Kidney tubule cell (primary cell): ENCODE measurements at places on chromosomes 3 and 15.

DNA sequence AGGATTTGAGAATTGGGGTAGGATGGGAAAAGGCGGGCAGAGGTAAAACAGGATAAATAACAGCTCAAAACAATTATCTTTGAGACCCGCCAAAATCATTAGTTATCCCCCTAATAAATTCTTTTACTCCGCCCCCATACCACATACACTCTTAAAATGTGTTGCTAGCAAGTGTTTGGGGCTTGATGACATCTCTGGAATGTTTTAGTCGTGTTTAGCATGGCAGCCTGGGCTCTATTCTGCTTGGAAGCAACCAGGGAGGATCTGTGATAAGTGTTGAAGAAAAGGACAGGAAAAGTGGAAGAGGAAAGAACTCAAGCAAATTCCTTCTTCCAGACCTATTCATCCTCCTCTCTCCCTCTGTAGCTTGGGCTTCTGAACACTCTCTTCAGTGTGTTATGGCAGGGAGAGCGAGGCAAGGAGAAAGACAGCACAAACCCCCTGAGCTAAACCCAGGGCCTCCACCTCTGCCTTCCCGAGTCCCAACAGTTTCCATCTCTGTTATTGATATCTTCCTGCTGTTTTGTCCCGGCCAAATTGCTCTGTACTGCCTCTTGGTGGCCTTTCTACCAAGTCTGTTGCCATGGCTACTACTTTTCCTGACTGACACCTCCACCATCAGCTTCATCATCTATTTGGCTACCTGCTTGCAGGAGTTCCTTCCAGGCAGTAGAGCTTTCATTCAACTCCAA is 135.8 kb downstream of the RPL22L1 start:
- no peak for DNase-seq

GRCh38 chr3:185728630-185729336 is 96.1 kb downstream of the IGF2BP2 start:
- DNase-seq: no peak

DNA sequence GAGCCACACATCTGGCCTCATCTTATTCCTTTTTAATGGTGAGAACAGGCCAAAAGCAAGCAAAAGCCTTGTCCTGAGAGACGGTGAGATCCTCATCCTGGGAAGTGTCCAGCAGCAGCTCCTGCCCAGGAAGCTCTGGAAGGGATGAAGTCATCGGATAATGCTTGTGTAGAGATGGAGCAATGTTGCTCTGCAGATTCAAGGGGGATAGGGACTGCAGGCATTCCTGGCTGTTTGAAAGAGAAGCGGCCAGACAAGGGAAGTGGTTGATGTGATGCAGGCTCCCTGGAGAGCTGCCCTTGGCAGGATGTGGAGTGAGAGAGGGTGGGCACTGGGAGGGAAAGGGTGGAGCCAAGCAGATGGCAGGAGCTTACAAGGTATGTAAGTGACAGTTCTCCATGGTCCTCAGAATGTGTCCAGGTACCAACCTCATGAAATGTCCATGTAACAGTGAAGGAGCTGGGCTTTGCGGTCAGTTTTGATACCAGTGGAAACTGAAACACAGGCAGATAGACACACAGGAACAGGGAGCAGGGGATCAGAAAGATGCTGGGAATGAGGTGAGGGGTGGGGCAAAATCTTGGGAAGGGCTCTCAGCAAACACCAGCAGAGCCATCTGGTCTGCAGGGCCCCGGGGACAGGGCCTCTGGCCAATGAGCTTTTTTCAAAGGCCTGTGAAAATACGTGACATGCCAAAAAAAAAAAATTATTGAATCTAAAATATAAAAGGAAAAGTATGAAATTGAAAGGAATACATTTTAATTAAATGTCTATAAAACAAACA is 32.2 kb upstream of the LACTB start:
- peak; percentile 83 for DNase-seq

DNA sequence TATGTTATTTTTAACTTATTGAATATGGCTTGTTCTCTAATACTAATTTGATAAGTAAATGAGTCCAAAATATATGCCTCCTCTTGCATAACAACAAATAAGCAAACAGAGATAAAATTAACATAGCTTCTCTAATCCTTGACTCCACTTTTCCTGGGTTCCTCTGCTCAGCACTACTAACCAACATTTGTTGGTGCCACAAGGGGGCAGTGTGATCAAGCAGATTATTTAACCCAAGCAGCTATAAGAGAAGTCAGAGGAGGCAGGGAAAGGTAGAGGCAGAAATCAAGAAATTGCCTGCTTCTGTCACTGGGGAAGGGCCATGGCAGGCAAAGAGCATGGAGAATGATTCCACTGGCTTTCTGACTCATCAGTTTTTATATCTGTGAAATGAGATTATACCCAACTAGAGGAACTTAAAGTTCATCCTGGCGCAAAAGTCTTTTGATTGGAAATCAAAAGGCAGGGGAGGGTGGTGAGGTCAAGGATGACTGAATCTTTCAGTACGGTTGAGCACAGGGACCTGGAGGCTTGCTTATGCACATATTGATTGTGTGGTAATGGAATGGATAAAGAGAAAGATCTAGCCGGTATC is 152.2 kb downstream of the IGSF11 start:
- DNase-seq: peak; percentile 64

DNA sequence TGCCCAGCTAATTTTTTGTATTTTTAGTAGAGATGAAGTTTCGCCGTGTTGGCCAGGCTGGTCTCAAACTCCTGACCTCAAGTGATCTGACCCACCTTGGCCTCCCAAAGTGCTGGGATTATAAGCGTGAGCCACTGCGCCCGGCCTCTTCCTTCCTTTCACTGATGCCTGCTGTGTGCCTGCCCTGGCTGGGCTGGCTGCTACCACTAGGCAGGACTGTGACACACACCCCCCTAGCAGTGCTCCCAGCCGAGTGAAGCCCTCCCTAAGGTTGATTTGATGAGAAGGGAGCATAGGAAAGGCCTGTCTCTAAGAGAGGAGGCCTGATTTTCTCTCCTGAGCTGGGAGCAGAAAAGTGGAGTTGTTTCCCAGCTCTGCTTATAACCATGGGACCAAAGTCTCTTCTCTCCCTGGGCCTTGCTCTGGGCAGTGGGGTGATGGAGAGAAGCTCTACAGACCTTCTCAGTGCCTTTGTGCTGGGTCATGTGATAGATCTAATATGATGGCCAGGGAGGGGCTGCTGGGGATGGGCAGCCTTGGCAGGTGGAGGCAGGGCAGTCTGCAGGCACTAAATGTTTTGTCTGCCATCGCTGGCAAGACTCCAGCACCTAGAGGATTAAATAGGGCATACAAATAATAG is 20.1 kb upstream of the SFMBT1 start:
- DNase-seq: no peak

- DNase-seq: no peak
Observed at GRCh38 chr3:171393032-171393744, 67.0 kb downstream of the TNIK start.

GRCh38 chr3:144259267-144259666 is 287.6 kb downstream of the DIPK2A start:
- peak; percentile 4 for DNase-seq

GRCh38 chr3:169404520-169404890 is 259.0 kb downstream of the MECOM start:
- DNase-seq: no peak

- no peak for DNase-seq
Observed at GRCh38 chr3:55935241-55935640, 448.1 kb upstream of the WNT5A start.

- peak; percentile 41 for DNase-seq
Observed at GRCh38 chr3:191026746-191027145, 164.3 kb upstream of the GMNC start.

GRCh38 chr3:174583396-174583795 is 275.7 kb upstream of the NAALADL2 start:
- no peak for DNase-seq

GRCh38 chr3:124963755-124964154 is 29.2 kb upstream of the MUC13 start:
- DNase-seq: no peak

DNA sequence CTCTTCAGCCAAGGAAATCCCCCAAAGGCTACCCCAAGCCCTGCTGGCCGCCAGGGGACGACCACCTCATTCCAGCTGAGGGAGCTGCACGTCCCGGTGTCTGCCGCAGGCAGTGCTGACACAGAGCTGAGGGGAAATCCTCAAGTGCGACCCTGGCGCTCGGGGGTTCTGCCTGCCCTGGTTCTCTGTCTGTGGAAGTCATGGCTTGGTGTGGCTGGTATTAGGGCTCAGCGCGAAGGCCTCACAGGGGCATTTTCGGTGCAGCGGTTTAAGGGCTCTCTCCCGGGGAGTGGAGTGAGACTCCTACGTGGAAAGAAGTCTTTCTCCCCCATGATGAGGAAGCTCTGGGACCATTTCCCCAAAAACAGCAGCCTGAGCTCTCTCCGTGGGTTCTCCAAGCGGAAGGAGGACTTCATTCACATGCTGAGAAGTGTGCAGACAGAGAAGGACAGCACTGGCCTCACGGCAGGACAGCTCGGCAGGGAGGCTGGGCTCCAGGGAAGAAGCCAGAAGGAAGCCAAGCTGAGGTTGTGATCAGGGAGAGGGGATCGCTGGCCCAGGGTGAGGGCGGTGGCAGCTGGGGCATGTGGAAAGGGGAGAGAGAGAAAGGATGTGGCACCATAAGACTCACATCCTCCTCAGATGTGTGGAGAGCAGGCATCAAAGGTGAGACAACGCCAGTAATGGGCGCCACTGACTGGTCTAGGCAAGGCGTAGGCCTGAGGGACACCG is 48.6 kb downstream of the KLF15 start:
- DNase-seq: no peak

DNA sequence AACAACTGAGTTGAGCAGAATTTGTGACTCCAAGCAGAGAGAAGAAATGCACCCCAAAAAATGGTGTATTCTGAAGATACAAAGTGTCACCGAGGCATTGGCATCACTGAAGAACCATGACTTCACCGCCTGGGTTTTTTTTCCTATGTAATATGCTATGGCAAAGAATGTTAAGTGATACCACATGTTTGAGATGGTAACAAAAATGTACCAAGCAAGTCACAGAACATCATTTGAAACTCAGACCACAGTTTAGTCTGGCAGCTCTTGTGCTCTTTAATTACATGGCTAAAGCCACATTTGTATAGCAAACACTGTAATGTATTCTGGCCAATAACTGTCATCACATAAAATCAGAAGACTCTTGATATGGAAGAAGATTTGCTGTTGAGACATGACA is 323.5 kb downstream of the ULK4 start:
- DNase-seq: no peak

GRCh38 chr3:135887220-135887619 is 78.3 kb upstream of the PPP2R3A start:
- peak; percentile 98 for DNase-seq

- peak; percentile 25 for DNase-seq
Observed at GRCh38 chr3:100106531-100107141, 7.7 kb downstream of the FILIP1L start.

GRCh38 chr15:78981532-78982313 is 36.9 kb upstream of the CTSH start:
- DNase-seq: no peak

- no peak for DNase-seq
Observed at GRCh38 chr15:78083687-78084448, 6.4 kb upstream of the TBC1D2B start.
